T-helper 17 cell (primary cell): ENCODE measurements at places on chromosomes 13 and 19. TPM values are rescaled to one million over a fixed set of nuclear protein-coding genes. Genes with fewer than 3 reads are reported as not detected.
A peak's percentile ranks its signal among the peaks of the same experiment; 100 is the strongest.

GRCh38 chr13:50077431-50077830, 62.2 kb downstream of the KCNRG start:
- peaks cover 3% of the 10 kb centered on the region for H3K36me3 ChIP-seq
- H3K27ac ChIP-seq, result no peak overlapping the region
- H3K4me3 ChIP-seq, result no peak overlapping the region
- no peak for DNase-seq
- no peaks in the 10 kb centered on the region for H3K27me3 ChIP-seq

DNA sequence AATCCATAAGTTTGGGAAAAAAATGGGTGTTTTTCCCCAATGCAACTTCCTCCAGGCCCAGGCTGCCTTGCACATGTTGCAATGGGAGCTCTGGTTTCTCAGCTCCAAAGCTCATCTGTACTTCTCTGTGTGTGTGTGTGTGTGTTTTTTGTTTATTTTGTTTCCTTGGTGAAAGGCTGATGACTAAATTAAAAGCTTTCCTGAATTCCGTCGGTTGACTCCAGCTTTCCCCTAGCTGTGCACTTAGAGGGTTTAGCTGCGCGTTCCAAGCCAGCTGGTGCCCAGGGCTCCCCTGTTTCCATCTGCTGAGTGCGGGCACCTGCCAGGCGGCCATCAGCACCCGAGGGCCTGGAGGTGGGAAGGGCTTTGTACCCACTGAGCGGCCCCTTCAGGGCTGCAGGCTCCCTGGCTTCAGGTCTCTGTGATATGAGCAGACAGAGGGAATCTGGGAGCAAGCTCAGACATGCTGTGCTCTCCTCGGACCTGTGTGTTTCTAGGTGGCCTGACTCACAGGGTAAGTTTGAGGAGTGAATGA, 129.1 kb upstream of the SOX1 start:
- no peaks in the 10 kb centered on the region for H3K4me1 ChIP-seq
- peaks cover 4% of the 10 kb centered on the region for H3K27me3 ChIP-seq

DNA sequence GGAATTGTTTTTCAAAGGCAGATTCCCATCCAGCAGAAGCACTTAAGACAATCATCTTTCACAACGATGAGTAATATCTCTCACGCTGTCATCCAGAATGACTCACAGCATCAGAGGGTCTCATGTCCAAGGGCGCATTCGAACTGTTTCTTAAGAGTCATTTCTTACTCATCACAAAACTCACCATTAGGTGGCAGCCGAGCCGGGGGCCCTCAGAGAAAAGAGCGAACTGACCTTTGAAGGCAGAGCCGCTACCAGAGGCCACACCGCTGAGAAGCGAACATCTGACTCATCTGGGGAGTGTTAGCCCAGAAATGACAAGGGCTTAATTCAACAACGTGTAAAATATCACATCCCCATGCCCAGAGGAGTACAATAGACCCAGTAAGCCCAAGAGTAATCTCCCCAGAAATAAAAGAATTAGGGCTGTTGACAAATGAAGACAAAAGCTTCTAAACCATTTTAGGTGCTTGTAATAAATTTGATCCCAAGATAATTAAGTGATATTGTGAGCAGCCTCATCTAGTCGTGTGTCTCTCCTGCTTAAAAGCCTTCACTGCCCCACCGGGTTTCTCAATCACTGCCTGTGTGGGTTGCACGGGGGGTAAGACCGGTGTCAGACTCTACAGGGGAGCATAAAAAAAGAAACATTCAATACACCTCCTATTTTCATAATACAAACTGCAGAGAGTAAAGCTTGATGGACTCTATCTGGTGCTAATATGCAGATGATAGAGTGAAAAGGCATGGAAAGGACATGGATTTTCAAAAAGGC, 96.2 kb downstream of the CYSLTR2 start:
- H3K4me1 ChIP-seq, result peaks cover 10% of the 10 kb centered on the region
- H3K27ac ChIP-seq, result peak overlapping the region; percentile 67
- DNase-seq, result no peak
- H3K27me3 ChIP-seq, result peaks cover 11% of the 10 kb centered on the region
- no peaks in the 10 kb centered on the region for H3K36me3 ChIP-seq
- peak overlapping the region; percentile 76 for H3K4me3 ChIP-seq

ZIC5 gene
- not detected for total RNA-seq
